ENCODE measurements at places on chromosomes 5 and 9.

DNA sequence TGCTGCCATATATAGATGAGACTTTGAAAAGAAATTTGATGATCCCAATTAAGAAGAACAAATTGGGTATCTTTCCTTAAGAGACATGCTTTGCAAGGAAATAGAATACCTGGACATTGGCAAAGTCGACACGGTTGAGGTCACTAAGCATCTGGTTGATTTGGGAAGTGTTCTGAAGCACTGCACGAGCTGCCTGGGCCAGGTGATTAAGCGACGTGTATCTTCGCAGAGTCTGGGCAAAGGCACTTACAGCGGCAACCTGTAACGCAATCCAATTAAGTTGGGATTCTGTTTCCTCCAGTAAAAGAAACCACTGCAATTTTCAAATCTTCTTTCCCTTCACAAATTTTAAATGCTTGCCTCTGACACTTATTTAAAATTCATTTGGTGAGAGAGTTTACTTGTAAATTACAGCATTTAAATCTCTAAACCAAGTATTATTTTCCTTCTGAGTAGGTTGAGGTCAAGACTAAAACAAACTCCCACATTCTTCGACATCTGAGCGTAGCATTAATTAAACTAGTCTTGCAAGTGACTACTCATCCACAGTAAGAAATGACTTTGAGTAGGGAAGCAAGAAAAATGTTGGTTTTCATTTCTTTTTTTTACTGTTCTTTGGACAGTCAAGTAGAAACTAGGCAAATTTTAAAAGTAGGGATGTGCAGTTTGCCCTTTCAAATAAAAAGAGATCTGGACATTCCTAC is 262.8 kb downstream of the RFX3 start:
- no peak for DNase-seq

DNA sequence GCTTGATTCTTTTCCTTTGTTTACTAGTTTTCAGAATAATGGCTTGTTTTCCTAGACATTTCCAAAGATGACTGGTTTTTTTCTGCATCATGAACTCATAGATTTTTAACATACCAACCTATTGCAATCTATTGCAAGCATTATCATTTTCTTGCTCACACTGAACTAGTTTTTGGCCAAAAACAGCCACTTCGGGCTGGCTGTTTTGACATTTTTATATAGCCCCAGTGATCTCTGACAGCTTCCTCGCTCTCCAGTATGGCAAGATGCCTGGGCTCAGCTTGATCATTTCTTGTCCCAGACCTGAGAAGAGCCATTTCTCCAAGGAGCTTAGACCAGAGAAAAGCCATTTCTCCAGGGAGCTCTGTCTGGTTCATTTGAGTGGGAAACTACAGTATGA is 94.3 kb upstream of the MAMDC2 start:
- no peak for DNase-seq

DNA sequence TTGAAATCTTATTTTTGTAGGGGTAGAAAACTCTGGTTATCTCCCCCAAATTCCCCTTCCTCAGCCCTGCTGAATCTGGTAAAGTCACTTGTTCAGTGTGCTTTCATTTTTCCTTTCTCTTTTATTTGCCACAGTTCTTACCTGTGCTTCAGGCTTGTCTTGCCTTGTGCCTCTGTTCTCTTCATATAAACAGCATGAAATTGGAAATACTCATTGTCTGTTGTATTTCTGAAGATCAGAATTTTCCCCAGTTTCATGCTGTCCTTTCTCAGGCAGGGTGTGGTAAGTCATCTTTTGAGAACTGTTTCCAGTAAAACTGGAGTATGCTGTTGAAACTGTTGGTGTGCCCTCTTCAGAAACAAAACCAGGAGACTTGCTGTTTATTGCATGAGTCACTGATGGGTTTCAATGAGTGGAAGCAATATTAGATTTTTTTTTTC is 7.0 kb downstream of the PAM start:
- DNase-seq, result peak; percentile 25

DNA sequence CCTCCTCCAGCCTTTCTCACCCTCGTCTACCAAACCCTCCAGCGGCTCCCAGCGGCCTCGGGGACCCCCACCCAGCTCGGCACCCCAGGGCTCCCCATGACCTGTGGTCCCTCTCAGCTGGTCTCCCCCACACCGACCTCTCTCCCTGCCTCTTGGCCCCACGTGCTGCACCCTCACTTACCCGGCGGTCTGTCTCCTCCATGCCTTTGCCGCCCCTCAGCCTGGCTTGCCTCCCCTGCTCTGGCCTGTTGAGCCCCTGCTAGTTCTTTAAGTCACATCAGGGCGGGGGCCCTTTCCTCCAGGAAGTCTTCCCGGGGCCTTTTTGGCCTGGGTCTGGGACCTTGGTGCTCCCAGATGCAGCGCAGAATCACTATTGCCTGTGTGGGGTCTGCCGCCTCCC is 81.5 kb downstream of the LMX1B start:
- DNase-seq, result no peak

DNA sequence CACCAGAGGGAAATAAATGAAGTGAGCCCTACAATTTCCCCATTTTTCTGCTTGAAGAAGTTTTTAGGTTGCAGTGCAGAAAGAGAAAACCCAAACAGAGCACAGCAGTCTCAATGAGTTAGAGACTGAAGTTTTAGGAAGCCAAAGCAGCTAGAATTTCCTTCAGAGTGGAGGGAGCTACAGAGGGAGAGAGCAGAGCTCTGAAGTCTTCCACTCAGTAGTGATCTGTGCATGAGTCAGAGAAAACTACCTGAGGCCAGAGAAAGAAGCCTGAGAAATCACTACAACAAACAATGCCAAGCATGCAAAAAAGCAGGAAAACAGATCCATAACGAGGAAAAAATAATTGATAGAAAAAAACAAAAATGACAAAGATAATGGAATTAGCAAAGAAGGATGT is 17.9 kb upstream of the NDUFB6 start:
- peak; percentile 49 for DNase-seq

DNA sequence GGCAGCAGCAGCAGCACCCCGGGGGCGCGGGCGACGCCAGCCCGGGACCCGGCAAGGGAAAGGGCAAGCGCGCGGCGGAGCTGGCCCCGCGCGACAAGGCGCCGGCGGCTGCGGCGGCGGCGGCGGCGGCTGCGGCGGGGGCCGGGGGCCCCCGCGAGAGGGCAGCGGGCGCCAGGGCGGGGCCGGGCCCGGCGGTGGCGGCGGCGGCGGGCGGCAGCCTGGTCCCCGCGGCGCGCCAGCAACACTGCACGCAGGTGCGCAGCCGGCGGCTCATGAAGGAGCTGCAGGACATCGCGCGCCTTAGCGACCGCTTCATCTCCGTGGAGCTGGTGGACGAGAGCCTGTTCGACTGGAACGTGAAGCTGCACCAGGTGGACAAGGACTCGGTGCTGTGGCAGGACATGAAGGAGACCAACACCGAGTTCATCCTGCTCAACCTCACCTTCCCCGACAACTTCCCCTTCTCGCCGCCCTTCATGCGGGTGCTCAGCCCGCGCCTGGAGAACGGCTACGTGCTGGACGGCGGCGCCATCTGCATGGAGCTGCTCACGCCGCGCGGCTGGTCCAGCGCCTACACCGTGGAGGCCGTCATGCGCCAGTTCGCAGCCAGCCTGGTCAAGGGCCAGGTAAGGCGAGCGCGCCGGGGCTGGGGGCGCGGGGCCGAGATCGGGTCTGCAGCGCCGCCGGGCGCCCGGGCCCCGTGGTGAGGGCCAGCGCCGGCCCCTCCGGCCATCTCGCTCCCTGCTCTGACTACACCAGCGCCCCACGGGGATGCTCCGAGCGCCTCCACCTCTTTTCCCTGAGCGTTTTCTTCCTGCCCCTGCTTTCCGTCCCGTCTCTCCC is at the start of gene UBE2QL1:
Gene UBE2QL1, plus strand, starts transcription at position 238 of the 843 bp plus-strand sequence. Its CDS starts 35 bp downstream, at position 273.
- DNase-seq, result peak; percentile 50

DNA sequence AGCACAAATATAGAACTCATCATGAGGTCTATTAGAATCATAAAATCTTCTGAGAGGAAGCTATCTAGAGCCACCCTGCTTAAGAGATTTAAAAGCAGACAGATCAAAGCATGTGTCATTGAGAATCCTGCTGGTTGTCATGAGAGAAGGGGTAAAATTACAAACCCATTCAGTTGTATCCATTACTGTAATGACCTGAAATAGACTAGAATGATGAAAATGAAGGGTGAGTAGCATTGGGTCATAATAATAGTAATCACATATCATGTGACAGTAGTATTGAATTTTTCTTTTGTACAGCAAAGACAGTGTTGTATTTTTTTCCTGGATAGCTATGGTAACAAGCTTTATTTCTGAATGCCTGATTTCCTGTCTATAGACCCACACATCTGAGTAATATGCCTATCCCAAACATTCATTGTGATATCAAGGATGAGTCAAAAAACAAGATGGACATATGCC is 149.0 kb downstream of the PDE4D start:
- peak; percentile 56 for DNase-seq

DNA sequence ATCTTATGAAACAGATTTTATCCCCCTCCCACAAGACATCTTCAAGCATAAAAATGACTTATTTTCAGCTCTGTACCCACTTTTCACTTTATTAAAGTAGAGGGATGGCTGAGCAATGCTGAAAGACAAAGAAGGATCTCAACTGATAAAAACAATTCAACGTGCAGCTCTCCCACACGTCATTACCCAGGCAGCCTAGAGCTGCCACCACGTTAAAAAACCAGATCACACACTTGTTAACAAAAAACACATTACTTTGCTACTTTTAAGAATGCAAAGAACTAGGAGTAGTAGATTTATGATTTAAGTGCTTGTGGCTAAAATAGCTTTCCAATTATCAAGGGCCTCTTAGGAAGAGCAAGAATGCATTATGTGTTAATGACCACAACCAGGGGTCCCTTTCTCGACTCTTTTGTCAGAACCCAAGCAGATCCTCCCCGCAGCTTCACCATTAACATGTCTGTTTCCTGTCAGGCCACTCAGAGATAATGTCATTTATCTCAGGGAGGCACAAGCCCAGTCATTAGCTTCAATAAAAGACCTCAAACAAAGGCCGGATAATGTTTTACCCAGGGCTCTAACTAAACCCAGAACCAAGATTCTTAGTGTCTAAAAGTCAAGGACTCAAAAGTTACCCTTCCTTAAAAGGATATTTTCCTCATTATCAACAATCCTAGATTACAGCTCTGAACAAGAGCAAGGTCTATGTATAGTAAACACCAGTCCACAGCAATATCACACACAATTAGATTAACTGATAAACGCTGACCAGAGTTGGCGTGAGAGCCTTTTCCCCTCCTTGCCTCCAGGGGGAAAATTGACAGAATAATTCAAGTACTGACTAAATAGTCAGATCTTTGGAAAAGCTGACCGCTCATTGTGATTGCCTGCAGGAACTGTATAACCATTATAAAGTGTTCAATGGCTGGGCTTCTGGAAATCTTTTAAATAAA is 7.5 kb downstream of the ZNF608 start:
- DNase-seq, result no peak

DNA sequence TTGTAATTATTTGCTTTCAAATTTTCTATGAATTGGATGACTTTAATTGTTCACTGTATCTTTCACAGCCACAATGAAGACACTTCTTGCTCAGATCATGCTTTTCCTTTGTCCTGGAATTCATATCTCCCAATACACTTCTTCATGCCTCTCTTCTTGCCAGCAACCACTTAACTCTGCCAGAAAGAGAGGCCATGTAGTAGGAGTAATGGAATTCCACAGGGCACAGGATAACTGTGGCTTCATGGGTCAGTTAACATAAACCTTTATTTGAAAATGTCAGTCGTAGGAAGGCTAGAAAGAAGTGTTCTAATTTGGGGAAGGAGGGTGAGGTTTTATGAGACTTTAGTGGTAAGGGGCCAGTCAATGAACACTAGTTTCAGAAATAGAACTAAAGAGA is 190.3 kb downstream of the TMEM167A start:
- DNase-seq, result peak; percentile 19

DNA sequence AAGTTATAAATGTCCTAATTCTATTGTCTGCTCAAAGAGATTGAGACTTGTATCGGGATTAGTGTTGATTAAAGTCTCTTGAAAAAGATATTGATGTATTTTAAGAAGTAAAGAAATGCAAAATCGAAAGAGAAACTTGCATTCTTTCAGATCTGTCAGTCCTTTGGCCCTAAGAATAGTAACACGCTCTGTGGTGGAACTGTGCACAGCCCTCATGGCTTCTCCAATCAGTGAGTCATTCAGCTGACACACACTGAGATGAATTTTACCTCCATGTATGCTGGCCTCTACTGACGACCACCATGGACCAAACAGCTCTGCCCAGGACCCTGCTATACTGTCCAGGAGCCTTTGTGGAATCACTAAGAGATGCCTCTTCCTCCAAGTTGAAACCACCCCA is 232.4 kb downstream of the ESM1 start:
- peak; percentile 72 for DNase-seq

GRCh38 chr5:67201897-67202549 is 5.4 kb upstream of the CD180 start:
- no peak for DNase-seq

GRCh38 chr5:65620021-65620420 is 4.1 kb downstream of the TRIM23 start:
- DNase-seq, result no peak

DNA sequence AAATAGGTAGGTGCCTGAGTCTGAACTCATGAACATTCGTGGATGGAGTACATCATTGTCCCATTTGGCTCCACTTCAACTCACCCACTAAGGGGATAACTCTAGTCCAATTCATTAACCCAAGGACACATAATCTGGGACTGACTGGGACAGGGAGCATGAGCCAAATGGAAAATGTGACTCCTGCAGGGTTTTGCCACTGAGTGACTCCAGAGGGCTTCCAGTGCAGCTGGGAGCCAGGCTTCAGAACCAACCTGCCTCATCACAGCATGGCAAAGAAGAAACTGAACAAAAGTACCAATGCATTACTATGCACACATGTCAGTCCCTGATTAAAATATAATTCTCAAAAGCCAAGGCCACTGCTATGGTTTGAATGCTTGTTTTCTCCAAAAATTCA is 159.7 kb upstream of the SNX2 start:
- DNase-seq, result no peak

DNA sequence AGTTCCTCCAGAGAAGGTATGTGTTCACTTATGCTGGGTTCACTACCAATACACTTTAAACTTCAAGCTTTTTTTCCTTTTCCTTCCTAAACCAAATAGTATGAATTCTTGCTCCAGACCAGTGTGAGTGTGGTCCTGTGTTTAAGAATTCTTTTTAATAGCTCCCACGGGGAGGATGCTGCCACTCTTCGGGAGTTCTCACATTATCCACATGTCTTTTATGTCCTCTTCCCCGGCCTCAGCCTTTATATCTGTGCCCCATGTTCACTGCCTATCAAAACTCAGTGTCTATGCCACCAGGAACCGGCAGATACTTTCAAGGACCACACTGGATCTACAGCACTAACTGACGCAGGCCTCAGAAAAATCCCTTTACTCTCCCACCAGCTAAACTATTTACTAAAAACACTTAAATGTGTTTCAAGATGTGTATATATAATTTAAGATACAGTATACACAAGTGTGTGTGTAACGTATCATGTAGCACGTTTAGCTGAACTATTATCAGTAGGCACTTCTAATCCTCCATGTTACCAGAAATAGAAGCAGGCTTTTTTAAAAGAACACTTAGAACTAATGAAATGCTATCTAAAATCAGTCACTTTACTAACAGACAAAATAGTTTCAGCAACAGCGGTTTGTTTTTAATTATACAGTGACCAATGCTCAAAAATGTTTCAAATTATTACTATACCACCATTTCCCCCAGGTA is 88.0 kb downstream of the PLPP1 start:
- no peak for DNase-seq

All from Daoy (cell line).